ENCODE measurements at places on chromosomes 5 and 9.
A peak's percentile ranks its signal among the peaks of the same experiment; 100 is the strongest.

GRCh38 chr5:56676091-56676768 is 139.1 kb upstream of the MAP3K1 start:
- DNase-seq = no peak

DNA sequence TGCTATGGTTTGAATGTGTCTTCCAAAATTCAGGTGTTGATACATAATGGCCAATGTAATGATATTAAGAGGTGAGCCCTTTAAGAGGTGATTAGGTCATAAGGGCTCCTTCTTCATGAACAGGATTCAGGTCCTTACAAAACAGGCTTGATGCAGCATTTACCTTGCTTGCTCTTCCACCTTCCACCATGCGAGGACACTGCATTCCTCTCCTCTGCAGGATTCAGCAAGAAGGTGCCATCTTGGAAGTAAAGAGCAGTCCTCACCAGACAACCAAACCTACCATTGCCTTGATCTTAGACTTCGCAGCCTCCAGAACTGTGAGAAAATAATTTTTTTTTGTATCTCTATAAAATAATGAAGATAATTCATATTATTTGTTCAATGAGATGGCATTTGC is 314.0 kb upstream of the SMARCA2 start:
- no peak for DNase-seq

- DNase-seq = peak; percentile 42
Measured at GRCh38 chr9:6413365-6414246, 607 bp downstream of the UHRF2 start.

DNA sequence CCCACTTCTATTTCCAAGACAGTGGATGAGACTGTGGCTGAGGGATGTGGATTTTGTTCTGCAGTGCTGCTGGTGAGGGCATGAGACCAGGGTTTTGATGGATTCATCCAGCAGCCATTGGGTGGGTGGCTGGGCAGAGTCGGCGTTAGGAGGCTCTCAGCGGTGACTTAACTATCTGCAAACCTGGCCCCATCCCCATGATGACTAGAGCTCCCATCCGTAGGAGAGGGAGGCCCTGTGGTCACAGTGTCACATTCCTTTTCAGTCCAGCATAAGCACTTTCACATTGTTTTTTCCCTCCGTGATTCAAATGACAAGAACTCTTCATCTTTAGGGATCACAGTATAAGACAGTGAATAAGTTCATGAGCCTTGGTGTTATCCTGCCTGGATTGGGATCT is 60.4 kb upstream of the SPRY4 start:
- DNase-seq = no peak

DNA sequence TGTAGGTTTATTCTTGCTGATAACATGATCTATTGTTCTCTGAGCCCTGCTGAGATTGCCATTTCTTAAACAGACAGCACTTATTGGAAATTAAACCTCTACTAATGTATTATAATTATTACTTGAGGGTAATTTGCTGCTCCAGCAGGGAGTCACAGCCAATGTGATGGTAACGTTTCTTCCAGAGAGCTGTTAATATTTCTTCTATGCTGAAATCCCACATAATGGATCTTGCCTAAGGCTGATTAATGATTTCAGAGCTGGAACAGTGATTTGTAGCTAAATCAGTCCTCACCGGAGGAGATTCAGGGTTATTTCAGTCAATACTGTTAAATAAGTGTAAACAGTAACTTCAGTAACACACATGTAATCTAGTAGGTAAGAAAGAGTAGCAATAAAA is 170.1 kb downstream of the CDH12 start:
- DNase-seq = no peak

DNA sequence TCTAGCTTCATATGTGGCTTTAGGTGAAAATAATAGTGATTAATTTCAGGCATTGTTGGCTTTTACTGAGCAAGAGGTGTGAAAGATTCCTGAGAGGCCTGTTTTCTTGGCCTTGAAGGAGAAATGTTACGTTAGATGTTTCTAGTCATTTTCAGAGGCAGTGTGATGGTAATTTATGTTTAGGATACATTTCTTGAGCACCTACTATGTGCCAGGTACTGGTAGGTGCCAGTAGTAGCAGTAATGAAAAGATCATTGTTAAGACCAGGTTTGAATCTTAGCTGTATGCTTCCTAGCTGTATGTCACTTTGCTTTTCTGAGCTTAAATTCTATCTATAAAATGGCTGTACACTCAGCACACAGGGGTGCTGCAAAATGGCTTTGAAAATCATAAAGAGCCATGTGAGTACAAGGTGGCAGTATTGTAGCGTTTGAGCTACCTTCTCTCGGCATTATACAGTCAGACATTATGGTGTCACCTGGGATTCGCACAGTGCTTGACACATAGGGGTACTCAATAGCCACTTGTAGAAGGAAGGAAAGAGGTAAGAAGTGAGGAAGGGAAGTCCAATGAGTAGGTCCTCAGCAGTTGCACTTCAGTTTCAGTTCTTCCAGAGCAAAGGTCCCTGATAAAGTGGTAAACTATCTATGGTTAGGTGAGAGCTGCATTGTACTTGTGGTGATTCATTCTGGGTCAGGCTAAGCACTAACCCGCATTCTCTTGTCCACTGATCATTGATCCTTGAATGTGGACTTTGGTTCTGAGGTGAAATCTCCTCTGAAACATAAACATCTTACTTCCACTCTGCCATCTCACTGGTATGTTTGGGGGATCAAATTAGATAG is 166.5 kb upstream of the NR3C1 start:
- no peak for DNase-seq

DNA sequence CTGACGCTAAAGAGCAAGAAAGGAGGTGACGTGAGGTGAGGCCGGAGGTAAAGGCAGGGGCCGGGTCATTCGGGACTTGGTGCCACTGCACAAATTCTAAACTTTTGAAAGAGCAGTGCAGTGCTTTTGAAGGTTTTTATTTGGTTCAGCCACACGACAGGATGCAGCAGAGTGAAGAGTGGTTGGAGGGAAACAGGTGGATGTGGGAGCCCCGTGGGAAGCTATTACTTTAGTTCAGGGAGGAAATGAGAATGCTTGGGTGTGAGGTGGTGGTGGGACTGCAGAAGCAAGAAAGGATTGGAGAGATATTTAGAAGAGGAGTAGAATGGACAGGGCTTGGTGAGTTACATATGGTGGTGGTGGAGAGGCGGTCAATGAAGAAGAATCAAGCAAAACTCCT is 64.7 kb upstream of the ITGA2 start:
- DNase-seq = no peak

DNA sequence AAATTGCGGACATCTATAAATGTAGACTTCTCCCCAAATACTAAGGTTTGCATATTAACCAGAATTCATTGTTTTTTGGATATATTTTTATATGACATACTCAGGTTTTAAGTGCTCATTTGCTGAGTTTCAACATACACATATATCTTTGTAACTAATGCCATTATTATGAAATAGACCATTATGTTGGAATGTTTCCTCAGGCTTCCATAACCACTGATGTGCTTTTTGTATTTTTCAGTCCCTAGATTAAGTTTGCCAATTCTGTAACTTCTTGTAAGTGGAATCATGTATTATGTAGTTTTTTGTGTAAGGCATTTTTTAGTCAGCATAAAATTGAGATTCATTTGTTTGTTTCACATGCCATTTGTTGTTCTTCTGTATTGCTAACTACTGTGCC is 32.1 kb downstream of the HSPA4 start:
- no peak for DNase-seq

GRCh38 chr5:149776361-149777305 is 46.5 kb downstream of the PPARGC1B start:
- peak; percentile 74 for DNase-seq

GRCh38 chr5:96868603-96869371 is 7.5 kb upstream of the ERAP2 start:
- peak; percentile 82 for DNase-seq

GRCh38 chr9:132798817-132799790 is 79.0 kb downstream of the AK8 start:
- no peak for DNase-seq

GRCh38 chr5:50874306-50875001 is 208.0 kb downstream of the PARP8 start:
- no peak for DNase-seq

GRCh38 chr9:90793729-90794128 is 7.9 kb upstream of the SYK start:
- DNase-seq = no peak

- no peak for DNase-seq
Measured at GRCh38 chr9:81150016-81150625, 539.2 kb downstream of the TLE1 start.

DNA sequence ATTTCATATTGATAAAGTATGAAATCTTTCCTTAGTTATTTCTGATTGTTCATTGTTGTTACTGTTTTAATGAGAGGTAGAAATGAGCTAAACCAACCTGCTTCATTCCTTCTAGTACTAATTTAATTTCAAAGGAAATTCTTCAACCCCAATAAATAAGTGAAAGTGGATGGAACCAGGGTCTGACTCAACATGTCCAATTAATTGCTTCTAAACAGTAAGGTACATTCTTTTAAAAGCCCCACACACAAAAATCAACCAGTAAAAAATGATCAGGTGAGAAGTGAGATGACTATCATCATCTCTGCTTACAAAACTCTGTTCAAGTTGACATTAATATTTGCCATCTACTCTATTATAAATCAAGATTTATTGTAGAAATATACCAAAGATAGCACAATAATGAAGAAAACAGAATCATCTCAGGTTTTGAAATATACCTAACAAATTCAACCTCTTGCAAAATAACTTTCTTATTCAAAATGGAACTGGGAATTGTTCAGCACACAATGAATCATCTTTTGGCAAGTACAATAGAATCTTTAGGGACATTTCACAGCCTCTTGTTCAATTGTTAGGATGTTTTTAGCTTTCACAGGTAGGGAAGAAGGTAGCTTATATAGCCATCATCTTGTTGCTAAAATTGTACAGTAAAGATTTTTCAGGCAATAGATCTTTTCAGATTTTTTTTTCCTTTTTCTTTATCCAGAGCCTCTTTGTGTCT is 114.5 kb downstream of the RPS23 start:
- no peak for DNase-seq

DNA sequence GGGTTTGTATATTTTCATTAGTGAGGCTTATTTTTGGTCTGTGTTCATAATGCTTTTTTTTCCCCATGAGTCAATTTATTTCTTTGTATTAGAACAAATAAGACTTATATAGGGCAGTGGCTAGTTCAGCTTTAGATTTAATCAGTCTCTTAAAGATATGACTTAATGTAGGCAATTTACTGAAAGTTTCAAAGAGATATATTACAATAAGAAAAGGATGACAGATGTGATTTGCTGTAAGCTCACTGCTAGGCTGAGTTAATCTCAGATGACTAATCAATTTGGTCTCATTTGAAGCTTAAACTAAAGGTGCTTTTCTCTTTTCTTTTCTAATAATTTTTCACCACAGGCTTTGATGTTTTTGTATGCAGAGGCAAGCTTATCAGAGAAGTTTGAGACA is 291.8 kb upstream of the DAP start:
- DNase-seq = no peak

DNA sequence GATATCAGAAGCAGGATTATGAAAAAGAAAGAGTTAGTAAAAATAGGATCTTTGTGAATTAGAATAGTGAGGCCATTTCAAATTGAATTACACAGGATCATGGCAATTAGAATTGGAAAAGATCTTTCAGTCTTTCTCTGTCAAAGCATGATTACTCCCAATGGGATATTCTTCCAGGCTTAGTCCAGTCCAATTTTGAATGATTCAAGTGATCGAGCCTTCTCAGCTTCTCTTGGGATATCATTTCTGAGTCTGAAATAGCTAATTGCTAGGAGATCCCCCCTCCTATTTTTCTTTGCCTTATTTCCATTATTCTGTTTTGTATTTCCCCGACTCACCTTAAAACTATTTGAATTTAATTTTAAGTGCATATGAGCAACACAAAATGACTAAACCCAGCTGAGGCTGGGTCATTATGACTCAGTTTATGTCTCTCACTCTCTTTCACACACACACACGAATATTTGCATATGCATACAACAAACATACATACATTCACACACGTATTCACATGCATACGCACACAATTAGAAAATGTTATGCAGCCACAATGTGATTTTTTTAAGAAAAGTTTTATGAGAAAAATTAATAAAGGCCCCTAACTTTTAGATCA is 34.8 kb upstream of the EFNA5 start:
- no peak for DNase-seq

DNA sequence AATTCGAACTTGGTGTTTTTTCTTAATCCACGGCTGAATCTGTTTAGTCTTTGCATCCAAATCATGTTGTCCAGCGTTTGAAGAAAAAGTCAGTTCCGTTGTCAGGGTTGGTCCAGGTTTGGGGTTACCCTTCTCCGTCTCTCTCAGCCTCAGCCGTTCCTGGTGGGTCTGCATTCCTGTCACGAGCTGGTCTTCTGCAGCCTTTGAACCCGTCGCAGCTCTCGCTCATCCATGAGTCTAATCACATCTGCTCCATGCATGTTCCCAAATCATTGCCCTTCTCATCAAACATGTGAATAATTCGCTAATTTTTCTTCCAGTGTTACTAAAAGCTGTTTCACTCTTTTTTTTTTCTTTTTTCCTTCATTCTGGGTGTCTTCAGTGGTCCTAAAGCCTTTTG is 39.0 kb upstream of the EXOC3 start:
- no peak for DNase-seq

DNA sequence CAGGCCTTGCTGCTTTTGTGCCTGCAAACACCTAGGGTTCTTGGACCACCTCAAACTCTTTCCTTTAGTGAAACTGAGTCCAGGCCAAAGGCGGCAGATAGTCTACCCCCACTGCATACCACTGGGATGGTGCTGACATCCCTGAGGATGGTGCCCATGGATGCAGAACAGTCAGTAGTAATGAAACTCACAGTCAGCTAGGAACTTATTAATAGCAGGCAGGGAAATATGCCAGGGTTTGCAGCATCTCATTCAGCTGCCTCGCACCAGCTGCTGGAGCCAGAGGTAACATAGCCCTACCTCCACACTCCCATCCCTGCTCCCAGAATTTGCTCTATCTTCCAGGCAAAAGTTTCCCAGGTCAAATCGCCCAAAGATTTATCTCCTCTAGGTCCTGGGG is 189.1 kb downstream of the SREK1 start:
- DNase-seq = no peak

DNA sequence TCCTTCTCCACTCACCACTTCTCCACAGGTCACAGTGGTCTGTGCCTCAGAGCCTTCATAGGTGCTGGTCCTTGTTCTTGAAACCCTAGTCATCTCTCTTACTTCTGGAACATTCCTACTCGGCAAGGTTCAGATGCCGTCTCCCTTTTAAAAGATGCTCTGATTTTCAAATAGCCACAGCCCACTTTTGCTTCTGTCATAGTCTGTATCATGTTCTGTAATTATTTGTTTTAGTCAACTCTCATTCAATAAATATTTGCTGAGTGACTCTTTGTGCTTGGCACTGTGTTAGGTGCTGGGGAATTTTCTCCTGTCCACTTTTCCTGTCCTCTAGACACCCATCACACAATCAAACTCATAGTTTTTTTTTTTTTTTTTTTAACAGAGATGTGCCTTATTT is 181.3 kb upstream of the IL12B start:
- DNase-seq = no peak

GRCh38 chr5:107542831-107543231 is 127.9 kb downstream of the EFNA5 start:
- DNase-seq = no peak

- DNase-seq = no peak
Measured at GRCh38 chr9:84314306-84314705, 26.3 kb downstream of the SLC28A3 start.

- DNase-seq = peak; percentile 66
Measured at GRCh38 chr9:4661611-4662010, 483 bp upstream of the PLPP6 start.

Measured in MM.1S (cell line).